GM18507 (cell line): ENCODE measurements at places on chromosomes 3 and 15.

DNA sequence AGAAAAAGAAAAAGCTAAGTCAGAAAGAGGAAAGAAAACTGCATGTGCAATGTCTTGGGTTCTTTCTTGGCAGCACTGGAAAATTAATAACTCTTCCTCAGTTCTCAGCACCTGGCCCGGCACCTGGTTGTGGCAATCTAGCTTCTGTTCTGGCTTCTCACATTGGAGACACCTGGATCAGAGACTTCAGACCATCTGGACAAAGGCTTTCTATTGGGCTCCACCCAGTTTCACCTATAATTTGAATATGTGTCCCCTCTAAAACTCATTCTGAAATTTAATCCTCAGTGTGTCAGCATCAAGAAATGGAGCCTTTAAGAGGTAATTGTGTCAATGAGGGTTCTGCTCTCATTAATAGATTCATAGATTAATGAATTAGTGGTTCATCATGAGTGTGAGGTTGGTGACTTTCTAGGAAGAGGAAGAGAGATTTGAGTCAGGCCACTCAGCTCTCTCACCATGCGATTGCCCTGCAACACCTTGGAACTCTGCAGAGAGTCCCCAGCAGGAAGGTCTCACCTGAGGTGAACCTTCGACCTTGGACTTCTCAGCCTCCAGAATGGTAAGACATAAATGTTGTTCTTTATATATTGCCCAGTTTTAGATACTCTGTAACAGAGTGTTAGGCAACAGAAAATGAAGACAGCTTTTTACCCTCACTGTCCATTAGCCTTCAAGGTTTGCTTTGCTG, 679.9 kb downstream of the NTRK3 start:
- no peak for DNase-seq

DNA sequence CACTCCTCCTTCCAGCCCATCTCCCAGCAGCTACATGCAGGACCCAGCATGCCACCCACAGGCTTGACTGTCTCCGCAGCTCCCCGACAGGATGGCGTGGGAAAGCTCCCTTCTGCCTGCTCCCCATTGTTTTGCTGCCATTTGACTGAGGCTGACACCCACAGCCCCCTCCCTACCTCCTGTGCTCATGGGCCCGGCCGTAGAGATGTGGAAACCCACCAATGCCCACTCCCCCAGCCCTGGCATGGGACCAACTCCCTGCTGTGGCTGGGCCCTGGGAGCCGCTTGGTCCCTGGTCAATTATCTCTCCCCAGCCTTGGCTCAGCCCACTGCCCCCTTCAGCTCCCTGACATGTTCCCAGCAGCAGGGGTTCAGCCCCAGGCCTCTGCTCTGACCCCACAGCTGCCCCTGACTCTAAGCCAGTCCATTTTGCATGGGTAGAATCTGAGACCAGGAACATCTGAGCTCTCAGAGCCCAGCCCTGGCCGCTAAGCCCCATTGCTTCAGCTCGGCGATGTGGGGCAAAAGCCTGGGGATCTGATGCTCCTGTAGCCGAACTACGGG, 8.2 kb downstream of the C3orf22 start:
- no peak for DNase-seq

- DNase-seq, result no peak
Observed at GRCh38 chr3:170425491-170426239, 7.0 kb downstream of the CLDN11 start.

DNA sequence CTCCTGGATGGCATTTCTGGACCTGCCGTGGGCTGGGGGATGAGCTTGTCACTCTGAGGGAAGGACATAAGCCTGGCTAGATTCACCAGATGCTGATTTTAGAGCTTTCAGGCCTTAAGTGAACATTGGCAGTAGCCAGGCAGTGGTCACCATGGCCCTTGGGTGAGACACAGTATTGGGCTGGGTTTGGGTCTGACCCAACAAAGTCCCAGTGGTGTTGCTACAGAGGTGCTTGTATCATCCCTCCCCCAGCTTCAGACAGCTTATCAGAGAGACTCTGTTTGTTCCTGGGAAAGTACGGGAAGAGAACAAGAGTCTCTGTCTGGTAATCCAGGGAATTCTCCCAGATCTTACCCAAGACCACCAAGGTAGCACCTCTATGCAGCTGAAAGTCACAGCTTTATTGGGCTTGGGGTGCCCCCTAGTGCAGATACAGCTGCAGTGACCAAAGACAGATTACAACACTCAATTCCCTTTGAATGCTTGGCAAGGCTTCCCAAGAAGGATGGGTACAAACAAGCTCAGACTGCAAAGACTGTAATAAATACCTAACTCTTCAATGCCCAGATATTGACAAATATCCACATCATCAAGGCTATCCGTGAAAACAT, 9.8 kb upstream of the RUVBL1 start:
- no peak for DNase-seq

DNA sequence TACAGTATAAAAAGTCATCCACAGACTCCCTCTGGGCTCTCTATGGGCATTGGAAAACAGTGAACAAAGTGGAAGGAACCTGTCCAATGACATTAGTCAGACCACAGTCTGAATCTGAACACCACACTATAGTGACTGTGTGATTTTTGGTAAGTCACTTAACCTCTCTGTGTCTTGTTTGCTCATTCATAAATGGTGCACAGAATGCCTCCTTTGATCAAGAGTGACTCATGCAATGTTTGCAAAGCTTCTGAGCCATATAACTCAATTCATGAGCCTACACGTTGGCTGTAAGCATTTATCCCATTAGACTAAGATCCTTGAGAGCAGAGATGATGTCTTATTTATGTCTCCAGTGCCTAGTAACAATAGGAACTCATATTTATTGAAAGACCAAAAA, 46.7 kb downstream of the SV2B start:
- no peak for DNase-seq

DNA sequence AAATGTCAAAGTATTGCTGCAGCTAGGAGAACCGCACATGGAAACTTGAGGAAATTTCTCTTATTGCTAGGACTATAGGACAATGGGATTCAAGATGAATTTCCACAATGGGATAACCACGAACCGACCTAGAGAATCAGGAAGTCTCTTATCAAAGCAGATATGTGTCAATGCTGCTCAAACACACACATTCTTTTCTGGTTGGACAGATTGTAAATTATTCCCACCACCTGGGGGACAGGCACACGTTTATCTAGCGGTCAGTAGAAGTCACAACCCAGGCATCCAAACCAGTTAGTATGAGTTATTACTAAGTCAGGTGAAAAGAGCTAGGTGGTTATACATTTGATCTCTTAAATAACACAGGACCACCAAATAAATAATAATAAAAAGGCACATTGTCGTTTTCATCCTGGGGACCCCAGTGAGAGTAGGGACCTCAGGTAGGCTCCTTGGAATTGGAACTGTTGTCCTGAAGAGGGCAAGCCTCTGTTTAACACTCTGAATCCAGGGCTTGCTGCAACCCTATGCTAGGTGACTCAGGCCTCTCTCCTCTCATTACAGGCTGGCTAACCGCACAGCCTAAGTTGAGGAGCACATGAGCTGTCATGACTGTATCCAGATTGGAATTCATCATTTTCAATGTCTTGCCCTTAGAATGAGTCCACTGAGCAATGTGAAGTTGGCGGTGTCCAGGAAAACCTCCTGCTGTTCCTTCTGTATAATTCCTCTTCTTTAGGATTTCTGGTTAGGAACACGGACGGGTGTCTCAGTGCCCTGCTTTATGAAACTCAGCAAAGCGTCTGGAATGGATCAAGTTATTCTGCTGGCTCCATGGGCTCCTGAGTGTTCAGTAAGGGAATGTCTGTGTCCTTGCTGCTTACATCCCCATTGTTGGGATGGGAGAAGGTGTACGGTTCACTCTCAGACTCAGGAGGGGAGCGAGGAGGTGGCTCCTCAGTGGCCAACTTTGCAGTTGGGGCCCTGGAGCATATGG, 59.0 kb downstream of the CLEC3B start:
- DNase-seq, result no peak

DNA sequence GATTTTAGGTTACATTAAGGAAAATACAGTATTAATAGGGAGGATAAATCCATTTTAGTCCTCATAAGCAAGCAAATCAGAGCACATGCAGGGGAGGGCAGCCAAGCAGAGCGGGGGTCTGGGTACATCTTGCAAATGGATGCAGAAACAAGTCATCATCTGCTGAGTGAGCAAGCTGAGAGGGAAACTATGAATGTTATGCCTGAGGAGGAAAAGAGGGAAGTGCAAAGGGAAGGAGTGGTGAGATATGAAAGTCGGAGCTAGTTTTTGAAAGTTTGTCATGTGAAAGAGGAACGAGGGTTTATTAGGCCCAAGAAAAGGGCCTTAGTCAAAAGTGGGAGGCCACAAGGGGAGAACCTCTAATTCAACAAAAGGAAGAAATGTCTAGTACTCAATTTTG, 15.4 kb downstream of the PTX3 start:
- no peak for DNase-seq

DNA sequence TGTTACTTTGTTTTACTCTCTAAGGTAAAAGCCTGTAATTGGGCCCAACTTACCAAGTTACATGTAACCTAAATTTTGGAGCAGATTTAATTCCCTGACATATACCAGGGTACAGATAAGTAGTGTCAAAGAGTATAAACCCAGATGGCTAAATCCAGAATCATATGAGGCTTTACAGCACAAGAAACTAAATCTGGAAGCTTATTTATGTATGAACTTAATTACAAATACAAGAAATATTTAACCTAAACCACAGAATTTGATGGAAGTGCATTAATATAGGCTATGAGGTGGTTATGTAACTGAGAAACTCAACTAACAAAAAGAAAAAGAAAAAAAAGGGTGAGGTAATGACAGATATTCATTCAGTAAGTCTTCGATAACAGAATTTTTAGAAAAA, 930.2 kb upstream of the ALCAM start:
- DNase-seq, result no peak

DNA sequence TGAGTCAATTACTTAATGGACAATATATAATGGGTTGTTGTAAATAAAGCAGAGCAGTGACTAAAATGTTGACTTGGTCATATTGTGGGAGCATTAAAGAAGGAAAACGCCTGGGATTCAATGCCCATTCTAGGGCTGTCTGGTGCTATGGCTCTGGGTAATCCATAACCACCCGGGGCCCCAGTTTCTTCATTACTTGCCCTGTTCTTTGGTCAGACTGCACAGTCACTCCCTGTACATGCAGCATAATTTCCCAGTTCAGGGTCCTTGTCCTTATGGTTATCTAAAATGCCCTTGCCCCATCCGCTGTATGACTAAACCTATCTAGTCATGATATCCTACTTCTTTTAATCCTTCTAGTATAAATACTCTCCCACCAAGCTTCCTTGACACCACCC, 27.5 kb upstream of the DENND4A start:
- DNase-seq, result no peak

GRCh38 chr3:38969317-38970235, 82.2 kb downstream of the SCN11A start:
- no peak for DNase-seq

GRCh38 chr3:169624533-169624972, 39.0 kb downstream of the MECOM start:
- DNase-seq, result no peak

DNA sequence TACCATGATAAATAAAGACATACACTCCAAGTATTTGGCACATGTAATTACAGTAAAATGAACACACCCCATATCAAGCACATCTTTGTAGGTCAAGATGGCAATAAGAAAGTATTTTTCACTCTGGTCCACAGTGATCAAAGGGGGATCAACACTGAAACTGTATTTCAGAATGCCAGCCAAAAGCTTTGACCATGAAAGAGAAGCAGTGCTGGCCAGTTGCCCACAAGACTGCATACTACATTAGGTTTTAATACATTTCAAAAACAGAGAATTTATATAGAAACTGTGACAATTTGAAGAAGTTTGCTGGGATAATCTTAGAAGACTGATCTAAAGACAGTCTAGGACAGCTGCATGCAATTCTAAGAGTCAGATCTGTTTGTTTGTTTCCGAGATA, 1035.3 kb downstream of the FHIT start:
- DNase-seq, result no peak

DNA sequence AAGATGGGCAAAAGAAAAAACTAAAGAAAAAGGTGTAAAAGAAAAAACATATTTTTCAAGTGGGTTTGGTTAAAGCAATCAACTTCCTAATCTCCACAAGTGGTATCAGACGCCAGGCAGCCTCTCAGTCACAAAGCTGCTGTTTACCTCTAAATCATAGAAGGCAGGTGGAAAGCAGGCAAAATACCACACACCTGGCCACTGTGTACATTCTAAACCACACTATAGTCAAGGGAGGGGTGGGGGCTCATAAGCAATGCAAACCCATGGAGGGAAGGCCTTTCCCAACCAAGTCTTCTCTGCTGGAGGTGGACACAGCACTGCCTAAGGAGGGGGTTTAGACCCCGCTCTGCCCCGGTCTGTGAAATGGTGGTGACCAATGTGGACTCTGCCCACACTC, 50.4 kb downstream of the MCF2L2 start:
- DNase-seq, result no peak
